ENCODE measurements at places on chromosomes 4 and X. TPM values are rescaled to one million over a fixed set of nuclear protein-coding genes. Genes with fewer than 3 reads are reported as not detected.
A peak's percentile ranks its signal among the peaks of the same experiment; 100 is the strongest.

Gene ART3
- not detected for total RNA-seq

DNA sequence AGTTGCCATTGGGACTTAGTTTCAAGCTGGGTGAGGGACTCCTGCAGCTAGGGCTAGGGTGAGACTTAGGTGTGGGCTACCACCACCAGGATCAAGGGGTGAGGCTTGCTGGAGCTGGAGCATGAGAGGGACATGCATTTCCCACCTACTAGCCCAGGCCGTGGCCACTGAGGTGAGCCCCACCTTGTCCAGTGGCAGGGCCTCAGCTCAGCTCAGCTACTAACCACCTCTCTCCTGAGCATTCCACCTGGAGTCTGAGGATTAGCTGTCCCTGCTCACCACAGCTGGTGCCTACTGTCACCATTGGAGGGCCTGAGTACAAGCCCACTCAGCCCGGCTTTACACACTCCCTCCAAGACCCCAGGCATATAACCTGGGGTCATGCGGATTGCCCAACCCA lies 62.6 kb upstream of the MAGEH1 start:
- no peaks in the 10 kb centered on the region for H3K4me1 ChIP-seq
- no peaks in the 10 kb centered on the region for H3K27me3 ChIP-seq
- H3K4me3 ChIP-seq: no peak overlapping the region
- H3K27ac ChIP-seq: no peak overlapping the region
- no peaks in the 10 kb centered on the region for H3K36me3 ChIP-seq

Gene KLKB1
- total RNA-seq: not detected

GRCh38 chrX:86002076-86002896 lies 45.1 kb downstream of the CHM start:
- no peak overlapping the region for H3K27ac ChIP-seq
- H3K4me3 ChIP-seq: no peak overlapping the region
- no peaks in the 10 kb centered on the region for H3K4me1 ChIP-seq
- no peak for DNase-seq

Gene ASB9
- 4.1 TPM for total RNA-seq

DNA sequence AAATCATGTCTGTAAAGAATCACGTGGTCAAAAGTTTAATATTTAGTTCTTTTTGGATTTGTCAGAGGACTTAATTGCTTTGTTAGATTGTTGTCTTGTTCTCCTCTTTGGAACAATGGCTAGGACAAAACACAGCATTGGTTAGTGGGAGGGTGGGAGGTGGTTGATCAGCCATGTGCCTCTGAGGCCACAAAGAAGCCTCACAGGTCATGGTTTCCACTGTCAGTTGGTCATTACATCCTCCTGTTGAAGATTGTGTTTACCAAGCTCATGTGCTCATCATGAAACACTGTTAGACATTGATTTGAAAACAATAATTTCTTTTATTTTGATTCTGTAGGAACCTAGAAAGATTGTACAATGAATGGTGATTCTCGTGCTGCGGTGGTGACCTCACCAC lies 31.9 kb downstream of the ADD1 start:
- no peak overlapping the region for H3K27ac ChIP-seq
- no peaks in the 10 kb centered on the region for H3K27me3 ChIP-seq
- no peaks in the 10 kb centered on the region for H3K36me3 ChIP-seq
- H3K4me3 ChIP-seq: no peak overlapping the region

- peak overlapping the region; percentile 98 for H3K4me3 ChIP-seq
- H3K27me3 ChIP-seq: no peaks in the 10 kb centered on the region
- H3K36me3 ChIP-seq: no peaks in the 10 kb centered on the region
- H3K27ac ChIP-seq: peak overlapping the region; percentile 96
Observed at GRCh38 chr4:73259571-73260090, 1.0 kb upstream of the ANKRD17 start.

GRCh38 chrX:118761939-118762707 lies 34.7 kb downstream of the IL13RA1 start:
- no peak for DNase-seq
- H3K4me3 ChIP-seq: no peak overlapping the region
- no peaks in the 10 kb centered on the region for H3K36me3 ChIP-seq
- no peaks in the 10 kb centered on the region for H3K4me1 ChIP-seq

Data from uterus (tissue), 4 donors.